Thymus (tissue), 14 donors: ENCODE measurements at places on chromosomes 7 and 10. TPM values are rescaled to one million over a fixed set of nuclear protein-coding genes. Genes with fewer than 3 reads are reported as not detected.
A peak's percentile ranks its signal among the peaks of the same experiment; 100 is the strongest.

GRCh38 chr10:95395947-95396449, 105.2 kb upstream of the PDLIM1 start:
- H3K27me3 ChIP-seq: no peaks in the 10 kb centered on the region
- no peak for DNase-seq
- H3K4me1 ChIP-seq: no peaks in the 10 kb centered on the region
- no peak overlapping the region for H3K4me3 ChIP-seq
- H3K27ac ChIP-seq: no peak overlapping the region

DNA sequence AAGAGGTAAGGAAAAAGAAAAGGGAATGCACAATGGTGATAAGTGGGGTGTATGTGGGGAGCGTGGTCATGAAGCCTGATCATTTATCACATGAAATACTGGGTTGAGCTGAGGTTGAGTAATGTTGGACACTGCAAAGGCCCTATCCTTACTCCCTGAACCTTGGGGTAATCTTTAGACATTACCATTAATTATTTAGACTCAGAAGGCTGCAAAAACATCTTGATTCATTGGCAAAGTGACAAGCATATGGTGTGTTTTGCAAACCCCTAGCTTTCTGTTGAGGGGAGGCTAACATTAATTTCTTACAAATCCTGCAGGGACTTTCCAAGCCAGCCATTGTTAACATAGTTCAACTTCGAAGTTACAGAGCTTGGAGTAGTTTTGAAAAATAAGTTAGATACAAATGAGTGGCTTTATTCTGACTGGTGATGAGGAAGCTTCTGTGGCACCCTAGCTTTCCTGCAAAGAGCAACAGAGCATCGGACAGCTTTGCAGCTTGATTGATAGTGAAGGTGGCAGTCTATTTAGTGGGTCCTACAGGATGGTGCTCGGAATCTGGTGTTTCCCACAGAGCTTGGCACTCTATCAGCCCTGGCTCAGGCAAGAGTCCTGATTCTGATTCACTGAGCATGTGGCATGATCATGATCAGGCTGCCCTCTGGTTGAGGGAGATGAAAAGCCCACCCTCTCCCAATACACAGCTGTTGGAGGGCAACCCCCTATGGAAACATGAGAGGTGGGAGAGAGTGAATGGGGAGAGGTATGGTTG, 153.7 kb upstream of the NPVF start:
- DNase-seq: no peak
- no peaks in the 10 kb centered on the region for H3K36me3 ChIP-seq
- no peak overlapping the region for H3K4me3 ChIP-seq
- peak overlapping the region; percentile 51 for H3K27ac ChIP-seq

- no peaks in the 10 kb centered on the region for H3K36me3 ChIP-seq
- H3K27me3 ChIP-seq: no peaks in the 10 kb centered on the region
- no peaks in the 10 kb centered on the region for H3K4me1 ChIP-seq
- no peak overlapping the region for H3K27ac ChIP-seq
These were observed 14.7 kb downstream of the SPAM1 start for GRCh38 chr7:123939784-123940183.

MMRN2 gene
- 6.8 TPM for total RNA-seq

DNA sequence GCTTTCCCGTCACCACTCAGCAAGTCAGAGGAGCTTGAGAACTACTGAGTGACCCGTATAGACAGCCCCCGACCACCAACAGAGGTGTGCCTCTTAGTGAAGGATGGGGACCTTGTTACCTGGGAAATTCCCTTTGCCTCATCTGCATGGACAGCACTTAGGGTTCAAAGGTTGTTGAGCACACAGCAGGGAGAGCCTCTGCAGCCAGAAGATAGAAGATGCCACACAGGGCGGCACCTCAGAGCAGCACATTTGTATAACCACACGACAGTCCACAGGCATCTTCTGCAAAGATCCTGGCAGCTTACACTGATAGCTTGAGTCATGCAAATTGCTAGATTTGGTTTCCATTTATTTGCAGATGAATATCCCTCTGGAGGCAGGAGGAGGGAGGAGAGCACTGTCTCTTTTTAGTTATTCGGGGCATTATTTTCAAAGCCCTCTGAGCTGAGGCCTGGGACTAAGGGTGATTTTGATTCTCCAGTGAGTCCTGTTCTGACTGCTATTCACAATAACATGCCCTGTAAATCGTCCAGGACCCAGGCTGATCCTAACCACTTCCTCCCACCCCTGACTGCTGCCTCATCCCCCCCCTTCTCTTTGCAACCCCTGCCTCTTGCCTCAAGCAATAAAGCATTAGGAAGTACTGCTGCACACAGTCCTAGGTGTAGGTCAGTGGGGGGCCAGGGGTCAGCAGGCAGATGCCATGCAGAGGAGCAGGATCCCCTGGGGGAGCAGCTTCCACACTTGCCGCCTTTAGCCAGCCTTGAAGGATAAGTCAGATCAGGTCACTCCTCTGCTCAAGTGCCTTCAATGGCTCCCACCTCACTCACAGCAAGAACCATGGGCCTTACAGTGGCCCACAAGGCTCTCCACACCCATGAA, 24.6 kb upstream of the INMT start:
- no peak overlapping the region for H3K4me3 ChIP-seq
- DNase-seq: peak; percentile 59
- H3K4me1 ChIP-seq: peaks cover 22% of the 10 kb centered on the region
- peak overlapping the region; percentile 52 for H3K27ac ChIP-seq
- H3K36me3 ChIP-seq: no peaks in the 10 kb centered on the region
- H3K27me3 ChIP-seq: peaks cover 3% of the 10 kb centered on the region

DNA sequence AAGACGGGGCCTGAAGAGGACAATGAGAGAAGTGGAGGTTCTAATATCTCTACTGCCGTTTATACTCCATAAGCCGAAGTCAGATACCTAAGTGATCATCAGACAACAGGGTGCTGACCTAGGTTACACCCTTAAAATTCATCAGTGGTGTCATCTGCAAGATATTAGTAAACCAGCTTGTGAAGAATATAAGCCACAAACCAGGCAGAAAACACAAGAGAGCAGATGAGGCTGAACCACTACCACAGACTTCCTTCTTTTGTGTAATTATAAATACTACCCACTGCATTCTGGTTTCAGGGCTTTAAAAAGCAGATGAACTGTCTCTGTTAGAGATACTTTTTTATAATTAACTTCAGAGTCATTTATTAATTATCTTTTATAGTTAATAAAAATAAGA, 69.0 kb upstream of the LRRC17 start:
- no peaks in the 10 kb centered on the region for H3K36me3 ChIP-seq
- H3K27ac ChIP-seq: no peak overlapping the region
- no peak for DNase-seq

DNA sequence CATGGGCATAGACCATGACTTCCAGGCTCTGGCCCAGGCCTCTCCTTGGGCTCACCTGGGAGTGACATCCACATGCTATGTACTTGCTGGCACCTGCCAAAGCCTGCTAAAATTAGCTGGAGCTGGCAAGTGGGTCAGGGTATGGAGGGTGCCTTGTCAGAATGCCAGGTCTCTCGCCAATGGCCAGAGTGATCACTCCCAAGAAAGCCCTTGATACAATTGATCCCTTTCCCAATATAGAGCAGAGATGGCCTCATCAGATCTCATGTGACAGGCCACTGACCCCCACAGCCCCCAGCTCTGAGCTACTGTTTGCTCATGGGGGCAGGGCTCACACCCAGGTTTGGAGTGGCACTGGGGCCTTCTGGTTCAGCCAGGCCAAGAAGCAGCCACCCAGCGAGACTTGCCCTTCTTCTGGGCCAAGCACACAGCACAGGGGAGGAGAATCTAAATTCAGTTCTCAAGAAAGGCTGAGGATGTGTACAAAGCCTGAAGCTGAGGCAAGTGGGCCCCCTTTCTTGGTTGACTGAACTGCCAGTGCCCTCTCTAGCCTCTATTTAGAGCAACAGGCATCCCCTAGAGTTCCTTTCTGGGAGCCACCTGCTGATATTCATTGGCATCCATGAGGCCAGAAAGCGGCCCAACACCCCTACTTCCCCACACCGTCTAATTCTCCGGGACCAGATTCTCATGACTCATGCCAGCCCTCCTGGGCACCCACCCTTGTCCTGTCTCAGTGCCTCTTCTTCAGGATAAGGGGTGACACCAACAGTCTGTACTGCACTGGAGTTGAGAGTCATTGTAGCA, 18.9 kb upstream of the MYL7 start:
- no peak overlapping the region for H3K27ac ChIP-seq
- H3K36me3 ChIP-seq: no peaks in the 10 kb centered on the region
- H3K4me1 ChIP-seq: no peaks in the 10 kb centered on the region
- H3K27me3 ChIP-seq: no peaks in the 10 kb centered on the region
- no peak for DNase-seq

GRCh38 chr7:152865011-152865410, 105.5 kb downstream of the ACTR3B start:
- no peak overlapping the region for H3K4me3 ChIP-seq
- no peaks in the 10 kb centered on the region for H3K27me3 ChIP-seq
- no peak overlapping the region for H3K27ac ChIP-seq
- no peak for DNase-seq
- H3K36me3 ChIP-seq: no peaks in the 10 kb centered on the region

DNA sequence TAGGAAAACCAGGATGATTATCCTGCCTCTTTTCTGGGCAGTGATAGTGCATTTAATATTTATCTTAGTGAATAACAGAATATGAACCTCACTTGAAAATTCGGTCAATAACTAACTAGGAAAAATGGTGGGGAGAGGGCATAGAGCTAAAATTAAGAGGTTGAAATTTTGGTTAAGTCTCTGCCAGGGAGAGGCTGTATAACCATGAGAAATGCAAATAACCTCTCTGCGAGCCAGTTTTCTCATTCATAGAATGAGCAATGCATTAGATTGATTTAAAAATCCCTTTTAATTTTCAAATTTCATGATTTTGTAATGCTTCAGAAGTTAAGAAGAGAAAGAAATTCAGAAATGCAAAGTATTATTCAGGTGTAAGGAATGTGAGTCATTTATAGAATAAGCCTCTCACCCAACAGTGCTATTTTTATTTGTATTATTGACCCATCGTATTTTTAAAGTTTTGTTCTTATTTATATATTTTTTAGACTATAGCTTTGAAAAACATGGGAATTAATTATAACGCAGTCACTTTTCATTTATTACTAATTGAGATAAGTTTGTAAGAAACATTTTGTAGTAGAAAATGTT, 104.7 kb downstream of the PHF14 start:
- no peaks in the 10 kb centered on the region for H3K36me3 ChIP-seq
- H3K27me3 ChIP-seq: no peaks in the 10 kb centered on the region
- no peak for DNase-seq

GRCh38 chr7:102431617-102432298, 1.6 kb upstream of the ORAI2 start:
- H3K4me1 ChIP-seq: peaks cover 90% of the 10 kb centered on the region
- peak overlapping the region; percentile 81 for H3K4me3 ChIP-seq
- H3K27ac ChIP-seq: peak overlapping the region; percentile 97
- H3K27me3 ChIP-seq: no peaks in the 10 kb centered on the region
- DNase-seq: peak; percentile 73

- no peaks in the 10 kb centered on the region for H3K4me1 ChIP-seq
- no peaks in the 10 kb centered on the region for H3K27me3 ChIP-seq
- no peaks in the 10 kb centered on the region for H3K36me3 ChIP-seq
These were observed 16.3 kb upstream of the INMT start for GRCh38 chr7:30735631-30736030.

GRCh38 chr10:1020460-1020859, 5.2 kb downstream of the IDI2 start:
- H3K27me3 ChIP-seq: no peaks in the 10 kb centered on the region
- H3K27ac ChIP-seq: no peak overlapping the region

PIP gene
- 0.28 TPM for total RNA-seq

DNA sequence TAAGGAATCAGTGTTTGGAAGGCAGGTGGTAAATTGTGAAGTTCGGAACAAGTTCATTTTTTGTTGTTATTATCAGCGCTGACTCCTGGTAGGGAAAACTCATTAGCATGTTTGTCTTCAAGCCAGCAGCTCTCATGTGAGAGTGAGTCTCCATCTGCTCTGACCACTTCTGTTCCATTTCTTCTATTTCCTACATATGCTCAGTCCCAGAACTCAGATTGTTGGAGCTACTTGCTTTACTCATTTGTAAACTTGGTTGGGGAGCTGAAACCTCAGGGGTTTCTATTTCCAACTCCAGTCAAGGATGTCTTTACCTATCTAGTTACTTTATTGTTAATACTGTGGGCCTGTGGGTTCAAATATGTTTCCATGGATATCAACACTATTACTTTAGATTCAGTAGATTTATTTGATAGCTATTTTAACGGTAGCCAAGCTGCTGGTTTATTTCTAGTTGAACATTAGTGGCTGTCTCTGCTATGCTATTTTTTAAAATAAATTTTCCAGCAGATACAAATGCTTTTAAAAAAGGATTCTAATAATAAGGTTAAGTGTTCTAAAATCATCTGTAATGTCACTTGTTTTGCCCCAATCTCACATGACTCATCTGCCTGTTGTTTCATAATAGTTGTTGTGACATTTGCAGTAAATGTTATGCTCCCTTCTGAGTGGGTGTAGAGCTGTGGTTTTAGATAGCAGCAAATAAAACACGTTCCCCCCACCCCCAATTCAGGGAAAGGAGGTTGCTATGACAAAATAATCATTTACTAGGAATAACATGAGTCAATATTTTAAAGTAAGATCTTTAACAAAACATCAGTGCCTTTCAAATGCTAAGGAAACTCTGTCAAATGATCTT, 143.3 kb downstream of the HDAC9 start:
- H3K4me1 ChIP-seq: no peaks in the 10 kb centered on the region
- DNase-seq: no peak
- H3K27ac ChIP-seq: no peak overlapping the region
- H3K4me3 ChIP-seq: no peak overlapping the region

DRGX gene
- 0.05 TPM for total RNA-seq

- DNase-seq: no peak
- H3K4me3 ChIP-seq: no peak overlapping the region
- no peaks in the 10 kb centered on the region for H3K36me3 ChIP-seq
These were observed 21.9 kb upstream of the CFAP46 start for GRCh38 chr10:132964231-132964630.

DNA sequence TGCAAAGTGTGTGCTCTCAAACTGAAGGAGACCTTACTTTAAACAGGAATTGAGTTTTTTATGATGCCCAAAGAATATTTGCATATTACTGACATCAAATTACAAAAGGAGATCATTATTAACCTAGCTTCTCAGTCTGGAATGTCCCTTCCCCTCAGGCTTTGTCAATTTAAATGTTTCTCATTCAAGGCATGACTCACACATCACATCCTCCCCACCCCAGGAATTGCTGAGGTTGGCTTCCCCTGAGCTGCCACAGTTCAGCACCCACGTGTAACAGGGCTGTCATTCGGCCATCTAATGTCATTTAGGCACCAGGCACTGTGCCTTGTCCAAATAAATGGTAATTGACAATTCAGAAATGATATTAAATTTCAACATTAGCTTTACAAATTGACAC, 305.9 kb upstream of the MGMT start:
- H3K4me1 ChIP-seq: no peaks in the 10 kb centered on the region
- no peaks in the 10 kb centered on the region for H3K36me3 ChIP-seq
- no peak for DNase-seq
- no peaks in the 10 kb centered on the region for H3K27me3 ChIP-seq
- H3K27ac ChIP-seq: no peak overlapping the region
- H3K4me3 ChIP-seq: no peak overlapping the region

GDF2 gene
- not detected for total RNA-seq

LRRC18 gene
- 0.05 TPM for total RNA-seq

PPP1R3A gene
- 0.05 TPM for total RNA-seq

GRCh38 chr7:127882313-127882920, 148.8 kb downstream of the LRRC4 start:
- no peak for DNase-seq
- H3K4me1 ChIP-seq: no peaks in the 10 kb centered on the region
- no peak overlapping the region for H3K4me3 ChIP-seq
- H3K27me3 ChIP-seq: no peaks in the 10 kb centered on the region
- H3K36me3 ChIP-seq: no peaks in the 10 kb centered on the region
- H3K27ac ChIP-seq: no peak overlapping the region

HELLS gene
- total RNA-seq: 46.0 TPM

PVRIG gene
- 52.3 TPM for total RNA-seq

CYP3A7 gene
- total RNA-seq: 0.99 TPM

GRCh38 chr10:48574322-48574796, 30.5 kb downstream of the ARHGAP22 start:
- H3K27me3 ChIP-seq: no peaks in the 10 kb centered on the region
- peaks cover 3% of the 10 kb centered on the region for H3K4me1 ChIP-seq
- H3K4me3 ChIP-seq: no peak overlapping the region
